Femur (tissue), 1 donor: ENCODE measurements at places on chromosomes 13 and 19.
A peak's percentile ranks its signal among the peaks of the same experiment; 100 is the strongest.

- DNase-seq, result no peak
These were observed 131.0 kb downstream of the RNF17 start for GRCh38 chr13:24894972-24895300.

GRCh38 chr13:36207672-36208071, 6.7 kb downstream of the SOHLH2 start:
- no peak for DNase-seq

- DNase-seq, result peak; percentile 33
These were observed 11.1 kb upstream of the NFIX start for GRCh38 chr19:12984143-12984627.

DNA sequence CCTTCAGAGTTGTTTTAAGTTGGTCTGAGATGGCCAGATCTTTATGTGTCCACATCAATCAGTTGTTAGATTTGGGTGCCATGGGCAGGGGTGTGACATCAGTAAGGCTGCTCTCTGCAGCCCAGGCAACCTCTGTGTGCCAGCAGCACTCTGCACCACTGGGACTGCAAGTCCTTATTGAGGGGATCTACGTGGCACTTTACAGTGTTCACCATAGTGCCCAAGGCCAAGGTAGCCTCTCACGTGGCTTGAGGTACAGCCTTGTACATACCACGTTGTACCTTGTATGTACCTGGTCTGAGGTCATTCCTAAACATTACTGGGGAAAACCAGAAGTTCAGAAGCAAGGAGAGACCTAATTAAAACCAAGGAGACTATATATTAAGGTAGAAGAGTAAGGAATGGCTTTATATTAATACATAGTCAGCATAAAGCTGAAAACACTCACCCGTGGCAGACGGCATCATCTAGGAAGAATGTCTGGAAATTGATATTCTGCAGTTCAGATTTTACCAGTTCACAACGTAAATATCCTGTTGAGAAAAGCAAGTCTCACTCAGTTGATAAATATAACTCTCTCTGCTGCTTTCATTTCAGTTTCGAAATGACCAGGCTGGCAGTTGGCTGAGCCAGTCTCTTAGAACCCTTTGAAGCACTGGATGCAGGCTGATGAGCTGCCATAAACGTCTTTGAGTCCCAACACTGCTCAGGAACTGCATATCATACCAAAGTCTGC, 128.8 kb downstream of the ZDHHC20 start:
- no peak for DNase-seq

- no peak for DNase-seq
These were observed 56.8 kb upstream of the KATNAL1 start for GRCh38 chr13:30364133-30364532.

DNA sequence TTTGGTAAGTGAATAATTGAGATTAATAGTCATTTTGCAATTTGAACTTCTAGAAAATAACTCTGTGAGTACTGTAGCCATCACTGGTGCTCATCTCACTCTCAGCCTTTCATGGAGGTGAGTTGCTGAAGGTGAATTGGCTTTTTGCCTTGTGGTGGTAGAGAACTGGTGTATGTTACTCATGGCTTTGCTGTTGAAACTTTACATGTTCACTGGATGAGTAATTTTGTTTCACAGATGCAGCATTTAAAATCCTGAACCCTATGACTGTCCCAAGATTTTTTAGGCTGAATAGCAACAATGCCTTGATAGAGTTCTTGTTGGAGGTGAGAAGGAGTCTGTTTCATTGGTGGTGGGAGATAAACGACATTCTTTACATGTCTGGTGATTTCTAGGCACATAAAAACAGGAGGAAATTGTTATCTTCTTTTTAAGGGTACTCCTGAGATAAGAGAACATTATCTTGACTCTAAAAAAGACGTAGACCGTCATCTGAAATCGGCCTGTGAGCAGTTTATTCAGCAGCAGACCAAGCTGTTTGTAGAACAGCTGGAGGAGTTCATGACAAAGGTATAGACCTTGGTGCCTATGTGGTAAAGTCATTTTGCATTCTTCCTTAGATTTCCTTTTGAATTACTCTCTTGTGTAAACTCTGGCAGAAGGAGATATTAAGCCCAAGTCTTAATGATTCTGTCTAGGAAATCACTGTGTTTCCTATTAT, 53.9 kb downstream of the COG3 start:
- DNase-seq, result no peak

- DNase-seq, result no peak
These were observed 4.2 kb downstream of the ADPRHL1 start for GRCh38 chr13:113448885-113449692.

GRCh38 chr19:35438527-35438926, 9.5 kb upstream of the FFAR2 start:
- no peak for DNase-seq

- no peak for DNase-seq
These were observed 28.5 kb downstream of the GSX1 start for GRCh38 chr13:27820524-27821482.

DNA sequence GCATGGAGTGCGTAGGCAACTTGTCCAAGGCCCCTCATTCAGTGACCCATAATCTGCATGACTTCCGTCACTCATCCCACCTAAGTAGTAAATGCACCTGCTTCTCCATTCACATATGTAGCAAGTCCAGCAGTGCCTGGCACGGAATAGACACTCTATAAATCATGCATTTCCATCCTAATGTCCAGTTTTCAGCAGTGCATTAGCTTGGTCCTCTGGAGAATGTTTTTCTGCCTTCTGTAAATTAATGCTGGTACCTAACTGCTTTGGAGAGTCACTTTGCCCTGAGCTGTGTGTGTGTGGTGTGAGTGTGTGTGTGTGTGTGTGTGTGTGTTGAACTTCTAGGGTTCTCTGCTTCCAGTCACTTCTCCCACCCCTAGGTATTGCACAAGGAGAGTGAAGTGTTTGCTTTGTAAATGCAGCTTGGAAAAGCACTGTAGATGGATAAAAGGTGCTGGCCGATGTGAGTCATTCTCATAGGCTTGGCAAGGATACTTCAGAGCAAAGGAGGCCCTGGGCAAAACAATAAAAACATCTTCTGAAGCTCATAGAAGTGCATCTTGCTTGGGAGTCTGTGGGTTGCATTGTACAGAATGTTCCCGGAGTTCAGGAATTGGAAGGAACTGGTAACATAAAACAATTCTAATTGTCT, 181.8 kb downstream of the KATNAL1 start:
- DNase-seq, result no peak

GRCh38 chr19:798415-799075, 1.3 kb downstream of the PTBP1 start:
- DNase-seq, result no peak

GRCh38 chr19:10514211-10515145, 2.8 kb downstream of the S1PR5 start:
- no peak for DNase-seq

DNA sequence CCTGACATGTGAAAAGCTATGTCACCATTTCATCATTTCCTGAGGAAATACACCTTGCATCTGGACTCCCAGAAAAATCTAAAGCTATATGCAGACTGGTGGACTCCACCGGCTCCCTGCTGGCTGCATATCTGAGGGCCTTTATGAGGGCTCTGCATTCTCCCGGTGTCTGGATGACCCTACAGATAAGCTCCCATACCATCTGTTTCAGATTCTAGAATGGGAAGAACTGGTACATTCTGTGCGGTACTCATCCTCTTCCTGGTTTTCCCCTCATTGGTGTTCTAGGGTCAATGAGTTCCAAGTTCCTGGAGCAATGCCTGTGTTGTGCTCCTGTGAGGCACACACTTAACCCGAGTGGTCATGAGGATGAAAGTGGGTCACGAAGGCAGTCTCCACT, 60.4 kb downstream of the COL4A1 start:
- DNase-seq, result no peak

DNA sequence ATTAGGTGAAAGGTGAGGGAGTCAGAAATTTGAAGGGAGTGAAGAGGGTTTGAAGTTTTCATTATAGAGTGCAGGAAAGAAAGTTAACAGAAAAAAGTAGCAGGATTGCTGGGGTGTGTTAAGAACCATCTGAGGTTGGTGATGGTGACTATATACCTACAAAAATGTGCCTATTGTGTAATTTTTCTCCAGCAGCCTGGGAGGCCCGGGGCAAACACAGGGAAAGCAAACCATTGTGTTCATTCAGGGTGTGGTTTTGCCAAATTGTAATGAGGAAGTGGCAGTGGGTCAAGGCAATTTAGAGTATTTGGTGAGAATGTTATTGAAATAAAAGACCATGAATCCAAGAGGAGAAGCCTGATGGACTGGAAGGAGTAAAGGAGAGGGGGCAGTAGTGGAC, 8.2 kb upstream of the SUCLA2 start:
- no peak for DNase-seq

GRCh38 chr13:26050568-26051230, 1.1 kb downstream of the SHISA2 start:
- DNase-seq, result peak; percentile 71

- no peak for DNase-seq
These were observed 198.3 kb downstream of the KCNRG start for GRCh38 chr13:50213526-50213925.
